Stimulated activated CD8-positive, alpha-beta memory T cell treated with anti-CD3 and anti-CD28 coated beads, Interleukin-12 subunit alpha, Interleukin-12 subunit beta, amount 100 ng/mL, for 1 hour (primary cell): ENCODE measurements at places on chromosomes 16 and 17.
A peak's percentile ranks its signal among the peaks of the same experiment; 100 is the strongest.

DNA sequence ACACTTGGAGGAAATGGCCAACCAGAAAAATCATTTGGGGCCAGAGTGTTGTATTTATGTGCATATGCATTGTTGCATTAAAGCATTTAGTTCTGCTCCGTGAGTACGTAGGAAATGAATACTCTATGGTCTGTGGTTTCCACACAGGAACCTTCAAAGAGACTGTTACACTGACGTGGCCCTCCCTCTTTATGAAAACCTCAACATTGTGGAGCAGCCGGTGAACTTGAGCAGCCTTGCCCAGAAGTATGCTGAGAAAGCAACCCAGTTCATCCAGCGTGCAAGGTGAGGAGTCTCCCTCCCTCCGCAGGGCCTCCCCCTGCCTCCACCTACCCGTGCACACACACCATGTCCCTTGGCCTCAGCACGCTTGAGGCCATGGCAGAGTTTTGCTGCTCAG lies 65.2 kb downstream of the ARSG start:
- DNase-seq, result peak; percentile 43

- DNase-seq, result no peak
Observed at GRCh38 chr17:4514206-4514605, 15.5 kb downstream of the SPNS2 start.

DNA sequence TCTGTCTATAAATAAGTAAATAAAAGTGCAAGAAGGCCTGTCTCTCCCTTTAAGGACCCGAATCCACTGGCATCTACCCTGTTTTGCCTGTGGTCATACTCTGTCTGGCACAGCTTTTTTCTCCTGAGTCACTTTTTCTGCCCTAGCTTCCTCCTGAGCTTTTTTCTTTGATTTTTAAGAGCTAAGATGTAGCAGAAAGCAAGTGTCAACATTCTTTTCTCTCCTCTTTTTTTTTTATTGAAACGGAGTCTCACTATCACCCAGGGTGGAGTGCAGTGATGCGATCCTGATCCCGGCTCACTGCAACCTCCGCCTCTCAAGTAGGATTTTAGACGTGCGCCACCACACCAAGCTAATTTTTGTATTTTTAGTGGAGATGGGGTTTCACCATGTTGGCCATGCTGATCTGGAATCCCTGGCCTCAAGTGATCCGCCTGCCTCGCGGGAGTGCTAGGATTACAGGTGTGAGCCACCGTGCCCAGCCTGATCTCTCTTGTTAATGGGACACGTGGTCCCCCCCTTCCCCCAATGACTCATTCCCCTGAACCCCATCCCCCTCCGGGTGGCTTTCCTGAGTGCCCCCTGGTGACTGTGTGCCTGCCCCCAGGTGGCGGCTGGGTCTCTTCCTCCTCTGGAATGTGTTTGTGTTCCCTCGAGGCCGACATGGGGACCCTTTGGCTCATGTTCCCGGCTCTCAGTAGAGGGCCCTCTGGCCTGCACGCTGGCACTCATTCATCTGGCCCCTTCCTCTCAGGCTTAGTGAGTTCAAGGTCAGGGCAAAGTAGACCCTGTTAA lies 14.2 kb downstream of the C16orf90 start:
- DNase-seq, result no peak

- DNase-seq, result peak; percentile 38
Observed at GRCh38 chr17:38508954-38509771, 80.9 kb downstream of the ARHGAP23 start.

- no peak for DNase-seq
Observed at GRCh38 chr16:68978303-68978954, 127.0 kb upstream of the HAS3 start.

DNA sequence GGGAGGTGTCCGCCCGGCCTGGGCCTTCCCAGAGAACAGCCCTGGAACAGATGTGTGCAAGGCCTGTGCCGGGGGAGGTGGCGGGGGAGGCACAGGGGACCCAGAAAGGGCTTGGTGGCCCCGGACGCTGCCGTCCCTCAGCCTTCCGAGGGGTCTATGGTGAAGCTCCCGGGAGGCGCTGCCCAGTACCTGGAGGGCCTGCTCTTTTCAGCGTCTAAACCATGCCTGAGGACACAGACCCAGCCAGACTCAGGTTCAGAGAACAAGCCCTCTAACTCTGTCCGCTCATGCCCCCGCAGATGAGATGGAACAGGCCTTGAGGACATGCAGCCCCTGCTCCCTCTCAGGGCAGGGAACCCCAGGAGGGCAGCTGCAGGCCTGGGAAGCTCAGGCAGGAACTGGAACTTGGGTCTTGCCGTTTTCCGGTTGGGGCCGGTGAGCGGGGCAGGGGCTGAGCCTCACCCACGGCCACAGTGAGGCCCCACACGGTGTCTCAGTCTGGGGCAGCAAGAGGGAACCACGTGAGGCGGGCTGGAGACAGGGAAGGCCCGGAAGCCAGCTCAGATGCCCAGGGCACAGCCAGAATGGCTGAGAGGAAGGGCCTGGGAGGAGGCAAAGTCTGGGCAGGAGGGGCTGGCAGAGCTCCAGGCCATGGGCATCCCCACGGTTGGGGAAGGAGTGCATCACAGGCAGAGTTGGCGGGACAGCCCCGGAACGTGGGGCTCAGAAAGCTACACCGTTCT lies 12.5 kb downstream of the SLC16A3 start:
- DNase-seq, result no peak
